ENCODE measurements at places on chromosomes 1 and 21. TPM values are rescaled to one million over a fixed set of nuclear protein-coding genes. Genes with fewer than 3 reads are reported as not detected.

ZNF695 gene
- 1.2 TPM for polyA plus RNA-seq

COL24A1 gene
- 4.6 TPM for polyA plus RNA-seq

RHD gene
- polyA plus RNA-seq, result 0.15 TPM

LCE1A gene
- not detected for polyA plus RNA-seq

GBP5 gene
- 0.67 TPM for polyA plus RNA-seq

SLC16A4 gene
- polyA plus RNA-seq, result 8.5 TPM

SH2D1B gene
- polyA plus RNA-seq, result 0.24 TPM

SLC44A3 gene
- polyA plus RNA-seq, result 3.2 TPM

ST6GALNAC5 gene
- 2.2 TPM for polyA plus RNA-seq

DNA sequence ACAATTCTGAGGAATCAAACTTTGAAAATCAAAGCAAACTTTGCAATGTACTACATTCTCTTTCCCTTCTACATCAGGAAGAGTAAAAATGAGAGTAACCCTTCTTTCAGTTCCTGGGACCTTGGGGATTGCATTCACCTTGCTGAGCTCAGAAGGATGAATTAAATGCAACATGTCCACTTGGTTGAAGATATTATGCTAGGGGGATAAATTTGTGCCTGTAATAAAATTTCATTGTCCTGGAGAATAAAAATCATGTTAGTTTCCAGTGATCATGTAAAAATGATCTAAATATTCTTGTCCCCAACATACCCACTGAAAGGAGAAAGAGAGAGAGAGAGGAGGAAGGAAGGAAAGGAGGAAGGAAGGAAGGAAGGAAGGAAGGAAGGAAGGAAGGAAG, 587.1 kb upstream of the NEGR1 start:
- DNase-seq, result no peak

DNA sequence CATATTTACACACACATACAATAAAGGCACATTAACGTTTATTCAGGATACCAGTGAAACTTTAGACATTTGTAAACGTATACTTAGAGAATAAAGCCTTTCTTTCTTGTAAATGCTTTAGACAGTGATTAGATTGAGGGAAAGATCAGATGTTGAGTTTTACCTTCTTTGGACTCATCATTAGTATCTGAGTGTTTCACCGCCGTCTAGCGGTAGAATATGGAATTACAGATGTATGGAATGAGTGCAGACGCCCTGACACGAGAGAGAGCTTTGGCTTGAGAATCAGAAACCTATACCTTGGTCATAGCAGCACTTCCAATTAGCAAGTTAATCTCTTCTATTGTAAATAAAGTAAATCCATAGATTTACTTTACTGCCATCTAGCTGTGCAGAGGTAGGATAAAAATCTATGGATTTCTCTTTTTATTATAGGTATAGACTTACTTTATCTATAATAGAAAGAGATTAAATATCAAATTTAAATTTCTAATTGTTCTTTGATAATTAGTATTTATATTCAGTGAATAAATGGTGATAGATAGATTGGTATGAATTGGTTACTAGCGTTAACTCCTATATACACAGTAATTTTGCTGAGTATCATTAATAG, 12.6 kb downstream of the FLG2 start:
- DNase-seq, result peak; percentile 41

- peak; percentile 60 for DNase-seq
Measured at GRCh38 chr1:22572818-22573217, 9.5 kb downstream of the EPHA8 start.

GRCh38 chr1:218803351-218803997, 370.2 kb upstream of the LYPLAL1 start:
- DNase-seq, result no peak

DNA sequence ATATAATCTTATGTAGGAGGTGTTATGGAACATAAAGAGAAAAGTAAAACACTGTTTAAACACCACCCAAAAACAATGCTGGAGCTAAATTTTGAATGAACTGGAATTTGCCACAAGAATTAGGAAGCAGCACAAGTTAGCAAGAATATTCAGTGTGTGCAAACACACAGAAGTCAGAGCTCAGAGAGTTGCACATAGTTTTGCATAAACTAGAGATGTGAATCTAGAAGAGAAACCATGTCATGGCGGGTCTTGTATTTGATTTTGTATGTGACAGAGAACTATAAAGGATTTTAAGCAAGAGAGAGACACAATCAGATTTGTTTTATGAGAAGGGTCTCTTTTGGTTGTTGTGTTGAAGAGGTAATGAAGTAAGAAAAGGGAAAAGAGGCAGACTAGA, 38.2 kb downstream of the SELENOF start:
- no peak for DNase-seq

DNA sequence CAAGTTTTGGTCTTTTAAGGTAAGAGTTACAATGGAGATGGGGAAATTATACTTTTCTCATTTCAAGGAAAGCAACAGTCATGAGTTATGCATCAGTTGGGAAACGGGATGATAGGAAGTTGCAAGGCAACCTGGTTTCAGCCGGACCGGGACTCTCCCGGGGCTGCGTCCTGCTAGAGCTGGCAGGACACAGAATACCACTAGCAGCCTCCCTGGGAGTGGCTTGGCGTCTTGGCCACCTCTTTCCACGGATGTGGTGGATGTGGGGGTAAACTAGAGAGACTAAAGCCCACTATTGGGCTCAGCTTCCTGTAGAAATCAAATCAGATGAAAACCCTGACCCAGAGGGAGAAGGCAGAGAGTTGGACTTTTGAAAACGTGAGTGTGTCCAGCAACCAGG, 71.9 kb downstream of the ADARB1 start:
- DNase-seq, result no peak

DNA sequence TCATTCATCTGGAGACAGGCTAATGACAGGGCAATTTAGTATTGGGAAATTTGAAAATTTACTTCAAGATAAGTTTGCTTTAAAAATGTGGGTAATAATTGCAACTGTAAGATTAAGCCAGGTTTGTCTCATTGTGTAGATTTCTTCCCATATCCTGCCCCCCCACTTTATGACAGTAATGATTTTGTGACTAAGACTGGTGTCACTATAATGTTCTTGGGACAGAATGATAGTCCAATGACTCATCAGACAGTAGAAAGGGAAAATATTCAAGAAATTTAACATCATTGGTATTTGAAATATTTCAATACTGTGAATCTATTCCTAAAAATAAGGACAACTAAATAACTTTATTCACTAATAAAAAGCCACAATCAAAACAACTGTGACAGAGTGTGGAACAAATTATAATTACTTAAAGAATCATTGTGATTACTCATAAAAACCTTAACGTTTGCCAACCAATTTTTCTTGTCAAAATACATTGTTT, 36.7 kb downstream of the FH start:
- DNase-seq, result peak; percentile 76

Data from muscle of back (tissue), 13 donors.